ENCODE measurements at places on chromosomes 2 and 18.

GRCh38 chr2:201448701-201449100 lies 2.6 kb downstream of the TRAK2 start:
- no peak overlapping the region for H3K27ac ChIP-seq
- peak overlapping the region; percentile 21 for H3K4me3 ChIP-seq
- DNase-seq: no peak
- H3K4me1 ChIP-seq: peaks cover 7% of the 10 kb centered on the region
- H3K36me3 ChIP-seq: no peaks in the 10 kb centered on the region
- no peaks in the 10 kb centered on the region for H3K27me3 ChIP-seq

DNA sequence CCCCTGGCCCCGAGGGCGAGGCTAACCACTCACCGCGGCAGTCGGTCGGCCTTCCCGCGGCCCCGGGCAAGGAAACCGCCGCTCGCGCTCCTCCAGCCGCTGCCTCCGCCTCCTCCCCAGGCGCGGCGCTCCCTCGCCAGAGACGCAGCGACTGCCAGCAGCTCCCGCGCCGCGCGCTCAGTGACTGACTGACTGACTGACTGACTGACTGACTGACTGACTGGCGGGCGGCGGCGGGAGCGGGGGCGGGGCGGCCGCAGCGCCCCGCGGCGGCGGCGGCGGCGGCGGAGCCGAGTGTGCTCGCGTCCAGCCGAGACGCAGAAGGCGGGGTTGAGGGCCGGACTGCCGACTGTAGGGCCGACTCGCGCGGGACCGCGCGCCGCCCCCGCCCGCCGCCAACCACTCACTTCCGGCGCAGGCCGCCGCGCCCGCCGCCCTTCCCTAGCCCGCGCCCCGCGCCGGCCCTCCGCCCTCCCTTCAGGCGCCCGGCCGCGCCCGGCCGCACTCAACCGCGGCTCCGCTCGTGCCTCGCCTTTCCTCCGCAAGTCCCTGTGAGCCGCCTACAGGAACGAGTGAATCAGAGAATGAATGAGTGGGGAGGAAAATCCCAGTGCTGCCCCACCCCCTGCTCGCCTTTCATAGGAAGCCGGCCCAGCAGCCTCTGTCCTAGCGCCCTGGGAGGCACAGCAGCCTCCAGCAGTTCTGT lies at the start of gene RAPH1:
Gene RAPH1 (minus strand): TSS at position 224 of the 706 bp plus-strand sequence. CDS start 39,948 bp downstream, outside the sequence.
- H3K27me3 ChIP-seq: no peaks in the 10 kb centered on the region
- H3K4me3 ChIP-seq: peak within 1 kb of the TSS; percentile 83
- no peaks in the 10 kb centered on the region for H3K4me1 ChIP-seq
- H3K27ac ChIP-seq: peak within 1 kb of the TSS; percentile 80
- peak; percentile 91 for DNase-seq

- H3K27ac ChIP-seq: no peak overlapping the region
- no peak overlapping the region for H3K4me3 ChIP-seq
- DNase-seq: no peak
- H3K36me3 ChIP-seq: no peaks in the 10 kb centered on the region
These were observed 56.3 kb downstream of the PAX3 start for GRCh38 chr2:222242532-222242931.

DNA sequence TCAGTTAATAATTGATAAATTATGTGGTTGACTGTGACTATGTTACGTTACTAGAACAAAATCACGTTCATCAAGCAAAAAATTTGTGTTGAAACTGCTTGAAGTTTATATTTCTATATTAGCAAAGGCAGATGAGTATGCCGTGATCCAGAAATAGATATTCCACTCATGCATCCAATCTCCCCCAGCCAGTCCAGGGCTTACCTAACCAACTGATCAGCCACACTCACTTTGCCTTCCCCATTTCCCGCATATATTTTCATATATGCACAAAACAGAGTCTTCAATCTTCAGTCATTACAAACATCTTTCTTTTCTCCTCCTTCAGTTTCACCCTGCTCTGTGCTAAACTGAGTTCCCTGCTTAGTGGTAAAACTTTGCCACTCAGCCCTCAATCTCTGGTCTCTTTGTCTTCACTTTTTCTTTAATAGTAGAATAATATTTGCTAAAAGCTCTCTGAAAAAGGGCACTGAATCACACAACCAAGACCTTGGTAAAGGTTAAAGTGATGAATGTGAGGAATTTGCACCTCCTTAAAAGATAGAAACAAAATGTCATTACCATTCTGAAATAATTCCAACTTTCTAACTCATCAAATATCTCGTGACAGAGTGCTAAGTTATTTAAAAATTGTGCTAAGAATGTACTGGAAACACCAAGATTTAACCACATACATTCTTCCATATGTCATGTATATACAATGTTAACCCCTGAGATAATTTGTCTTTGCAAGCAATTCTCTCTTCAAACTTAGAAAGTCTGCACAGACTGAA lies 893.2 kb upstream of the CRIM1 start:
- DNase-seq: no peak
- no peak overlapping the region for H3K27ac ChIP-seq
- no peaks in the 10 kb centered on the region for H3K36me3 ChIP-seq
- H3K4me3 ChIP-seq: no peak overlapping the region

- no peak for DNase-seq
- H3K27me3 ChIP-seq: no peaks in the 10 kb centered on the region
- no peak overlapping the region for H3K27ac ChIP-seq
- H3K4me3 ChIP-seq: no peak overlapping the region
- peaks cover 7% of the 10 kb centered on the region for H3K4me1 ChIP-seq
- no peaks in the 10 kb centered on the region for H3K36me3 ChIP-seq
These were observed 91.0 kb downstream of the SPTBN1 start for GRCh38 chr2:54546923-54547720.

- peaks cover 65% of the 10 kb centered on the region for H3K27me3 ChIP-seq
- no peaks in the 10 kb centered on the region for H3K4me1 ChIP-seq
- no peak overlapping the region for H3K4me3 ChIP-seq
- H3K36me3 ChIP-seq: no peaks in the 10 kb centered on the region
- H3K27ac ChIP-seq: no peak overlapping the region
These were observed 1.6 kb downstream of the MOCOS start for GRCh38 chr18:36188916-36189315.

- no peaks in the 10 kb centered on the region for H3K36me3 ChIP-seq
- H3K4me3 ChIP-seq: no peak overlapping the region
- no peak for DNase-seq
- no peaks in the 10 kb centered on the region for H3K4me1 ChIP-seq
These were observed 160.5 kb downstream of the GALNT13 start for GRCh38 chr2:154032220-154032619.

DNA sequence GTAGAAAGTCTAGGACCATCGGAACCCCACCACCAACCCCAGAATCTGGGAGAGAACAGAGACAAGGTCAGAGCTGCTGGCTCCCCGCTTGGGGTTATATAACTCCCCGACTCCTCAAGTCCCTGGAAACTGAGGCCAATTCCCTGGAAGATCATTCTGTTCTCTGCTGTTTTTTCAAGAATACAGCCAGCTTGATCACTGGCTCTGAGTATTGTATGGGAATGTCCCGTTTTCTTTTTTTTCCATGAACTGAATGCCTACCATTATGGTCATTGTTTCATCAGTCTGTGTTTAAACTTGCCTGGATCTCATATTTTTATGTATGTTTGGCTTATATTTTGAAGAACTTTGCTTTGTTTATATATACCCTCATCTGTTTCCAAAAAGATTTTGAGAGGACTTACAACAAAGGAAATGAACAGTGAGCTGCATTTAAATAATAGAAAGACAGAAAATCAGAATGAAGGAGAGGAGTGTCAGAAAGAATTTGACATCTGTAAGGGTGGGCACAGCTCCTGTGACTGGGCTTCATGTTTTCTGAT lies 90.0 kb upstream of the ALPP start:
- H3K4me1 ChIP-seq: peaks cover 13% of the 10 kb centered on the region
- H3K4me3 ChIP-seq: no peak overlapping the region
- no peak for DNase-seq
- no peaks in the 10 kb centered on the region for H3K27me3 ChIP-seq
- no peaks in the 10 kb centered on the region for H3K36me3 ChIP-seq

DNA sequence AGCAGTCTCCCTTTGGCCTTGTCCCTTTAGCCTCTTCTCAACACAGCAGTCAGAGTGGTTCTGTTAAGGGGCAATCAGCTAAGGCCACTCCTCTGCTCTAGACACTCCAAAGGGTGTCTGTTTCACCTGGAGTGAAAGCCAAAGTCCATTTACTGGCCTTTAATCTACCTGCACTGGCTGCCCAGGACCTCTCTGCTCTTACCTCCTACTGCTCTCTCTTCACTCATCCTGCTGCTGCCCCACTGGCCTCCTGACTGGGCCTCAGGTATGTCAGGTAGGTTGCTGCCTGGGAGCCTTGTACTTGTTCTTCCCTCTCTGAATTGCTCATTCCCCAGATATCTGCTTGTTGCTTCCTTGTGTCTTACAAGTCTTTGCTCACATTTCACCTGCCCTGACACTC lies 68.2 kb downstream of the PIKFYVE start:
- no peak overlapping the region for H3K27ac ChIP-seq
- no peaks in the 10 kb centered on the region for H3K4me1 ChIP-seq
- H3K27me3 ChIP-seq: no peaks in the 10 kb centered on the region
- no peak overlapping the region for H3K4me3 ChIP-seq
- peaks cover 85% of the 10 kb centered on the region for H3K36me3 ChIP-seq

DNA sequence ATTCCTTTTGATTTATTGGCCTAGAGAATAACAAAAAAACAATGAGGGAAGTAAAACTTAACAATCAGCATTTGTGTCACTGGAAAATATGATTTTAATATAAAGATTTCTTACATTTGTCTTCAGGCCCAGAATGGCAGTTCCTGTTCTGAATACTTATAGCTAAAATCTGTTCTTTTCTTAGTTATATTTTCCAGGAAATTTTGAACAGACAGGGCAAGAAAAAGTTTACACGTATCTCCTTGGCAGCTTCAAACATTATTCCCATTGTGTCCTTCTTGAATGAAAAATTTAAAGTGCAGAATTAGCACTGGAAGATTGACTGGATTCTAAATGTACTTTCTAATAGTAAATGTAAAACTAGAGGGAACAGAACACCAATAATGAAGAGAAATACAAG lies 1454.0 kb upstream of the PIK3C3 start:
- H3K36me3 ChIP-seq: no peaks in the 10 kb centered on the region
- H3K4me1 ChIP-seq: no peaks in the 10 kb centered on the region
- H3K27ac ChIP-seq: no peak overlapping the region
- DNase-seq: no peak

DNA sequence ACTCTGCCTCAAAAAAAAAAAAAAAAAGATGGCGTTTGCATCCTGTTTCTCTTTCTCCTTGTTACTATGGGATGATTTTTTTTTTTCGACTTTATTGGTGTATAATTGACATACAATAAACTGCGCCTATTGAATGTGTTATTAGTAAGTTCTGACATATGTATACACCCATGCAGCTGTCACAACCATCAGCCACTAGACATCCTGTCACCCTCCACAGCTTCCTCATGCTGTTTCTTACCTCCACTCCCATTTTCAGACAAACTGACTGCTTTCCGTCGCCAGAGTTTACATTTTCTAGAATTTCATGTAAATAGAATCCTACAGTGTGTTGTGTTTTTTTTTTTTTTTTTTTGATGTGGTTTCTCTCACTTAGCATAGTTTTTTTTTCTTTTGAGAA lies 27.9 kb downstream of the RRM2 start:
- H3K27ac ChIP-seq: no peak overlapping the region
- H3K4me3 ChIP-seq: no peak overlapping the region

GRCh38 chr2:235669983-235670962 lies 176.4 kb downstream of the AGAP1 start:
- peaks cover 23% of the 10 kb centered on the region for H3K27me3 ChIP-seq
- H3K36me3 ChIP-seq: no peaks in the 10 kb centered on the region
- peak overlapping the region; percentile 60 for H3K4me3 ChIP-seq
- H3K4me1 ChIP-seq: peaks cover 4% of the 10 kb centered on the region
- peak; percentile 85 for DNase-seq

GRCh38 chr18:67516539-67517443 lies at the start of gene DSEL:
Gene DSEL, minus strand, starts transcription at chr18:67516720. Its CDS starts 2,112 bp downstream, at chr18:67514608.
- H3K27ac ChIP-seq: peak within 1 kb of the TSS; percentile 41
- no peaks in the 10 kb centered on the region for H3K4me1 ChIP-seq
- H3K36me3 ChIP-seq: peaks cover 20% of the 10 kb centered on the region
- peak within 1 kb of the TSS; percentile 96 for H3K4me3 ChIP-seq

DNA sequence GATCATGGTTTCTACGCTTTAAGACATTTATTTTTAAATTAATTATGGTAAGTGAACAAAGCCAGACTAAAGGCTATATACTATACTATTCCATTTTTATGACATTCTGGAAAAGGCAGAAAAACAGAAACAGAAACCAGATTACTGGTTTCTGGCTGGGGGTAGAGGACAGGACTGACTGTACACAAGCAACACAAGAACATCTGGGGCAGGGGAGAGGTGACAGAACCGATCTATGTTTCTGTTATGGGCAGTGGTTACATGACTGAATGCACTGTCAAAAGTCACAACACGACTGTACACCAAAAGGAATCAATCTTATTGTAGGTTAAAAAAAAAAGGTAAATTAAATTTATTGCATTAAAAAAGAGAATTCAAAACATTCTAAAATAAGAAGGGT lies 64.7 kb downstream of the PTPN2 start:
- no peak overlapping the region for H3K4me3 ChIP-seq
- H3K4me1 ChIP-seq: peaks cover 3% of the 10 kb centered on the region
- no peaks in the 10 kb centered on the region for H3K27me3 ChIP-seq
- no peak overlapping the region for H3K27ac ChIP-seq
- no peak for DNase-seq

- DNase-seq: no peak
- H3K27me3 ChIP-seq: no peaks in the 10 kb centered on the region
- H3K4me3 ChIP-seq: no peak overlapping the region
- no peaks in the 10 kb centered on the region for H3K36me3 ChIP-seq
These were observed 108.2 kb upstream of the CXCR4 start for GRCh38 chr2:136225950-136226835.

DNA sequence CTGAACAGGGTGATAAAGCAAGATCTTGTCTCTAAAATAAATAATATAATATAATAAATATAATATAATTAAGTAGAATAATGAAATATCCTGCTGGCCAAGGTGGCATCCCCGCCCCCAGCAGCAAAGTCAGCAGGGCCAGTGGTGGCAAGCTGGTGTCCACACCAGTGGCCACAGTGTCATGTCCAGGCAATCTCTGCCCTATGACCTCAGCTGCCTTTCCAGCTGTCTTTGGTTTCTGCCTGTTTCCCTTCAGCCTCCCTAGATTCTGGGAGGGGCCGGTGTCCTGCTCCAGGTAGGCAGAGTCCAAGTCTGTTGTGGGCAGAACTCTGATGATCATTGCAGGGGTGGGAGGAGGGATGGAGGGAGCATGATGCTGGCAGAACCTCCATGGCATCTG lies 16.2 kb upstream of the STEAP3 start:
- H3K27ac ChIP-seq: no peak overlapping the region
- no peaks in the 10 kb centered on the region for H3K27me3 ChIP-seq
- H3K4me1 ChIP-seq: no peaks in the 10 kb centered on the region
- H3K36me3 ChIP-seq: no peaks in the 10 kb centered on the region

GRCh38 chr2:186503827-186504606 lies 18.0 kb downstream of the ZC3H15 start:
- H3K4me1 ChIP-seq: peaks cover 4% of the 10 kb centered on the region
- no peak for DNase-seq
- H3K36me3 ChIP-seq: peaks cover 93% of the 10 kb centered on the region
- no peaks in the 10 kb centered on the region for H3K27me3 ChIP-seq

GRCh38 chr2:60738679-60739078 lies 17.4 kb upstream of the PAPOLG start:
- H3K4me1 ChIP-seq: no peaks in the 10 kb centered on the region
- no peak overlapping the region for H3K27ac ChIP-seq
- H3K4me3 ChIP-seq: no peak overlapping the region
- peak; percentile 27 for DNase-seq
- H3K27me3 ChIP-seq: peaks cover 21% of the 10 kb centered on the region

GRCh38 chr2:218429911-218430692 lies 11.2 kb downstream of the VIL1 start:
- H3K27ac ChIP-seq: no peak overlapping the region
- peaks cover 8% of the 10 kb centered on the region for H3K36me3 ChIP-seq
- H3K4me1 ChIP-seq: no peaks in the 10 kb centered on the region

All from endodermal cell (in vitro differentiated cells).